ENCODE measurements at places on chromosomes 1 and 21.

DNA sequence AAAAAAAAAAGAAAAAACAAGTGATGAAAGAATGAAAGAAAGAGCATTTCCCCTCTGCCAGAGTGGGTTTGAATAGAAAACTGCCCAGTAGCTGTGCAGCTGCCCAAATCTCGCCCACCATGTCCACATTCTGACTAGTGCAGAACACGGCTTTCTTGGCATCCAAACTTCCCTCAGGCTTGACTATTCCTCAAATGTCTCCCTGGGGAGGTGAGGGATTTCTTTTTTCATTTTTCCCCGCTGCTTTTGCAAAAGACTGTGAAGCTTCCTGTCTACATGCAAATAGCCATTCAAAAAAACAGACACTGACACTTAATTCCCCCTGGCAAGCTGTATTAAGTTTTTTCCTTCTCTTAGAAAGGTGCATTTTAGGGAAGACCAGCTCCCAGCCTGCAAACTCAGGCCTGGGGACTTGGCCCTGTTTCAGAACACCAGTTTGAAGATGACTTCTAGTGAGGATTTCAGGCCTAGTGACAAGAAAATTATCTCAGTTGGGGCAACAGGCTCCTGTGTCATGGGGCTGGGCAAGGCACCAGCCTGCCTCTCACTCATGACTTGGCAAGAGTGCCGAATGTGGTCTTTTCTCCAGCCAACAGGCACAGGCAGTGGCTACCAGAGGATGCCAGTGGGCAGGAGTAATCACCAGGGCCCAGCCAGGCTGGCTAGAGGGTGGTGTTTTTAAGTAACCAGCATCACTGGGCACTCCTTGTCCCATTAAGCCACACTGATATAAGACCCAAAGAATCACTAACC lies 178.1 kb upstream of the NFIA start:
- no peak for DNase-seq

- no peak for DNase-seq
Measured at GRCh38 chr1:119266386-119266785, 102.2 kb upstream of the HAO2 start.

DNA sequence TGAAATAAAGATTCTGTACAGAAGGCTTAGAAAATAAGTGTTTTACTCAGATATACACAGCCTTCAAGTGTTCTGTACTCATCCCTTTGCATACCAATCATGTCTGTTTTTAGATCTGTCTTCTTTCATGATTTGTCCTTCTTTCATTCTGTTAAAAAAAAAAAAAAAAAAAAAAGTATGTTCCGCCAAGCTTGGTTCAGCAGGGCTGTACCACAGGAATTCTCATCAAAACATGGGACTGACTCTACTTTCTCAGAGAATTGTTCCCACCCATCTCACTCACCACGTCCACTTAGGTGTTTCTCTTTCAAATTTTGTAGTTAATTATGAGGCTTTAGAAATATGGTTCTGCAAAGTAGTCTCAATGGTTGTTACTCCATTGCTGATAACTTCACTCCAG lies 119.0 kb downstream of the AK5 start:
- no peak for DNase-seq

DNA sequence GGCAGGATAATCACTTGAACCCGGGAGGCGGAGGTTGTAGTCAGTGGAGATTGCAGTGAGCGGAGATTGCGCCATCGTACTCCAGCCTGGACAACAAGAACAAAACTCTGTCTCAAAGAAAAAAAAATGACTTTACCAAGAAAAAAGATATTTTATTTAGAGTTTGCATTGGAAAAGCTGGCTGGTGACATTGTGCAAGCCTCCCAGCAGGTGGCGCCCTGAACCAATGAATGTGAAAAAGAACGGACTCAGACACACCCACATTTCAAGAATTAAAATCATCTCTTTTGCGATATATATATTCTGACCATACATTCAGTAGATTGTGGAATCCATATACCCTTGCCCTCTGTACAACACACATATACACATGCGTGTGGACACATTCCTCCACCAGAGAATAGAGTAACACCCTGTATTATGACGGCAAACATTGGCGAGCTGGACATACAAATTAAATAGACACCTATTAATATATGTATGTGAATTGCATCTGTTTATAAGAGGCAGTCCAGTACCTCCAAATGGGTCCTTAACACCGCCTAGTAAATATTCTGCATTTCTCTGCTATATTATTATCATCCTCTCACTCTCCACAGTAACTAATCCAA lies 39.0 kb upstream of the CADM3 start:
- DNase-seq: peak; percentile 20

DNA sequence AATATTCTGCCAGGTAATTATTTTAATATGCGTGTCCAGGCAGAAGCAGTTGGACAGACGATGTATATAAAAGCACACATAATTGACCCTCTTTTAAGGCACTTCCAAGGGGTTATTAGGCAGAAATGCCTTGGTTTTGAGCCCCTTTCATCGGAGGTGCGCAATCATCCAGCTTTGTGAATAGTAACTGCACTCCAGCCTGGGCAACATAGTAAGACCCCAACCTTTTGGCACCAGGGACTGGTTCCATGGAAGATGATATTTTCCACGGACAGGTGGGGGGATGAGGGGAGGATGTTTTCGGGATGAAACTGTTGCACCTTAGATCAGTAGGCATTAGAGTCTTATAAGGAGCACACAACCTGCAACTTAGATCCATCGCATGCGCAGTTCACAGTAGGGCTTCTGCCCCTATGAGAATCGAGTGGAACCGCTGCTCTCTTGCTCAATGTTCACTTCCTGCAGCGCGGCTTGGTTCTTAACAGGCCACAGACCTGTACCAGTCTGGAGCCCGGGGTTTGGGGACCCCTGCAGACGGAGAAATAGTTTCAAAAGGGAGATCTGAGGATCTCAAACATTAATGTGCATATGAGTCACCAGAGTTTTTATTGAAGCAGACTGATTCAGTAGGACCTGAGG lies 1.8 kb upstream of the MCOLN2 start:
- DNase-seq: no peak

- peak; percentile 91 for DNase-seq
Measured at GRCh38 chr1:185317034-185317885, at the start of gene IVNS1ABP. IVNS1ABP (minus strand) TSS chr1:185317243; CDS start chr1:185309493, 7,750 bp downstream.

DNA sequence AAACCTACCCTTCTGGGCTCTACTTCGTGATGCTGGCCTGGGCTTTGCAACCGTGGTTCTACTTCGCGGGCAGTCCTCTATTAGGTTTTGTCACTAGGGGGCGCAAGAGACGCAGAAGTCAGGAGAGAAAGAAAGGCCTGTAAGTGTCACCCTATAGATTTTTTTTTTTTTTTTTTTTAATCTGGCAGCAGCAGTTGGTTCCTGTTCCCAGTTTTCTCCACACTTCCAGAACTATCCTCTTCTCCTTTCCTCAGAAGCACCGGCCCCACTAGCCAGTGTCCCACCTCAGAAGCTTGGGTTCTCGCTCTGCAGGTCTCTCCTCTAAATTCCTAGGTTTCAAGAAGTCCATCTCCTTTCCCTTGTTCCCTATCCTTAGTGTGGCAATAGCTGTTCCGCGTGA lies 9.1 kb upstream of the LCE2D start:
- DNase-seq: no peak

DNA sequence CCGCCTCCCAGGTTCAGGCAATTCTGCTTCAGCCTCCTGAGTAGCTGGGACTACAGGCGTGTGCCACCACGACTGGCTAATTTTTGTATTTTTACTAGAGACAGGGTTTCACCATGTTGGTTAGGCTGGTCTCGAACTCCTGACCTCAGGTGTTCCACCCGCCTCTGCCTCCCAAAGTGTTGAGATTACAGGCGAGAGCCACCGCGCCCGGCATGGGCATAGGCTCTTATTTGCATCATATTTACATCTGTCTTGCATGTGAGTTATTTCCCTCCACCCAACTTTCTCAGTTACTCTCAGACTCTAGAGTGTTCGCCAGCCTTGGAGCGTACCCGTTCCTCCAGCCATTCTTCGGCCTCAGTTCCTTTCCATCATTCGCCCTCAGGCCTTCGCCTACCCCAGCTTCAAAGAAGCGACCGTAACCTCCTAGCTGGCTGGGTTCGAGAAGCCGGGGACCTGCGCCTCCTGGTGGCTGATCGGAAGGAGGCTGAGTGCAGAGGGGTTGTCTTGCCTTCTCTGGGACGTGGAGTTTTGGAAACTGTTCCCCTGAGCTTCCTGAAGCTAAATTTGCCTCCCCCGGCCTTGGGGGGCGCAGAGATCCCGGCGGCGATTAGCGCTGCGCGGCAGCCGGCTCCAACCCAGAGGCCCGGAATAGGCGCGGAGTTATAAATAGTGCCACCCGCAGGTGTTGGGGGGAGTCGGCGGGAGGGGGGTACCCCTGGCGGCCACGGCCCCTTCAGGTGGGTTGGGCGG lies 3.6 kb upstream of the ZBTB7B start:
- no peak for DNase-seq

GRCh38 chr1:81799939-81800694 lies 617 bp upstream of the ADGRL2 start:
- no peak for DNase-seq

GRCh38 chr1:235513495-235514366 lies 9.5 kb upstream of the B3GALNT2 start:
- DNase-seq: no peak

GRCh38 chr1:148315071-148315811 lies 163.2 kb upstream of the NBPF11 start:
- DNase-seq: no peak

GRCh38 chr21:17925000-17925610 lies 105.9 kb upstream of the C21orf91 start:
- DNase-seq: no peak

DNA sequence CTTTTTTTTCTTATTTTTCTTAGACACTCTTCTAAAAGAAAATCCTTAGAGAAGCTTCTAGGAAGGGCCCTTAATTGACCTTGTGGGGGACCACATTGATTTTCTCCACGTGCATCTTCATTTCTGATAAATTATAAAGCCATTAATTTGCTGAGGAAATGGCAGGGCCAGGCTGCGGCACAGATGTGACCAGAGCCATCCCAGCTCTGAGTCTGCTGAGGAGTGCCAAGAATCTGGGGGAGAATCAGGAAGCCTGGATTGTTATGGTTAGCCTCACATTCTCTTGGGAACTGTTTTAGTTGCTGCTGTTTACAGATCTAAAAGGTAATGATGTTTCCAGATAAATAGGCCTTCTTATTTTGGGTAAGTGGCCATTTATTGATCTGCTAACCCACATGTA lies 16.2 kb downstream of the PROX1 start:
- DNase-seq: no peak

DNA sequence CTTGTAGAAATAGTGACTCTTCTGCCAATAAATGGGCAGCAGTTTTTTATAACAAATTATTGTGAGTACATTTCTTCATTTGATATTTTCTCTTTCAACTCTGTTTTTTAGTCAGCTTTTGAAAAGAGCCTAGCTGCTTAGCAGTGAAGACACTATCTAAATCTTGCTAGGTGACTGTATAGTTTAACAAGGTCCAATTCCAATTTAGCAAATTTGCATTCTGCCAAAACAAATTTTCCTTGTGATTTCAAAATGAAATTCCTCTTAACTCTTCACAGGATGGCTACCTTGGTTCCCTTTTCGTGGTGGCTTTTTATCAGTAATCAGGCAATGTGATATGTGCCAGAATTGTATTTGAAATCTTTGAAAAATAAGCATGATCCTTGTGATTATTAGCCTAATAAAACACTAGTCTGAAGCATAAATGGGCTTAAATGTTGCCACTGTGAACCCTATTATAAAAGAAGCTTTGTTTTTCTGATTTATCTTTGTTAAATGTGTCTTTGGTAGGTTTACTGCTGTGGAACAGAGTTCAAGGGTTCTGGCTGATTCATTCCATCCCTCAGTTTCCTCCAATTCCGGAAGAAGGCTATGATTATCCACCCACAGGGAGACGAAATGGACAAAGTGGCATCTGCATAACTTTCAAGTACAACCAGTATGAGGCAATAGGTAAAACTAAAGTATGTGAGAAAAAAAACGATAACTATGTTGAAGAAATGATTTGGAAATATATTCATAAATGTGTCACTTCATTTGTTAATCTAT lies 12.2 kb downstream of the DNASE2B start:
- no peak for DNase-seq
